ENCODE measurements at places on chromosomes 13 and 19.

- ATAC-seq = no peak
- H3K27ac ChIP-seq = no peak overlapping the region
- no peaks in the 10 kb centered on the region for H3K27me3 ChIP-seq
- H3K4me3 ChIP-seq = no peak overlapping the region
- no peaks in the 10 kb centered on the region for H3K36me3 ChIP-seq
Observed at GRCh38 chr19:48950830-48951519, 3.7 kb upstream of the BAX start.

DNA sequence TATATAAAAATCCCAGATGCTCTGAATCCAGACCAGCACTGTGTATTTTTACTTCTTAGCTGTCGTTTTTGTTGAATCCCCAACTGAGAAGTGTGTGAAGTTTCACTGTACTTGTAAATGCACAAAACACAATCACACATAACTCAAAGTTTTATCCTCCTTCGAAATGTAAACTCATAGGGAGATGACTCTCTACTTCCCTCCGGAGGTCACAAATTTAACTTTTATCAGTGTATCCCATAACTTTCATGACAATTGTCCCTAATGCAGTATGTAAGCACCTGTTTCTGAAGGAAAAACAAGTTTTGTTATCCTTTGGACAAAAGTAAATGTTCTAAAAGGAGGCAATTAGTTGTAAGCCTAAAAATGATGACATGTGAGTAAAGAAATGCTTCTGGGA, 665.0 kb upstream of the SLITRK6 start:
- no peak overlapping the region for H3K27ac ChIP-seq
- H3K4me1 ChIP-seq = no peaks in the 10 kb centered on the region
- no peaks in the 10 kb centered on the region for H3K36me3 ChIP-seq
- H3K27me3 ChIP-seq = no peaks in the 10 kb centered on the region

- H3K27me3 ChIP-seq = no peaks in the 10 kb centered on the region
- ATAC-seq = no peak
- no peaks in the 10 kb centered on the region for H3K36me3 ChIP-seq
Observed at GRCh38 chr19:1438933-1439354, 748 bp downstream of the RPS15 start.

GRCh38 chr19:50432221-50433028, at the start of gene MYBPC2:
MYBPC2 (plus strand) TSS chr19:50432892; CDS start chr19:50432954, 62 bp downstream.
- peaks cover 74% of the 10 kb centered on the region for H3K27me3 ChIP-seq
- H3K36me3 ChIP-seq = no peaks in the 10 kb centered on the region
- peak within 1 kb of the TSS; percentile 67 for H3K4me3 ChIP-seq
- peaks cover 7% of the 10 kb centered on the region for H3K4me1 ChIP-seq

GRCh38 chr13:99662678-99663077, 161.4 kb downstream of the TM9SF2 start:
- H3K4me1 ChIP-seq = peaks cover 21% of the 10 kb centered on the region
- no peak for ATAC-seq
- H3K27ac ChIP-seq = no peak overlapping the region
- no peaks in the 10 kb centered on the region for H3K36me3 ChIP-seq
- no peak overlapping the region for H3K4me3 ChIP-seq
- H3K27me3 ChIP-seq = no peaks in the 10 kb centered on the region

DNA sequence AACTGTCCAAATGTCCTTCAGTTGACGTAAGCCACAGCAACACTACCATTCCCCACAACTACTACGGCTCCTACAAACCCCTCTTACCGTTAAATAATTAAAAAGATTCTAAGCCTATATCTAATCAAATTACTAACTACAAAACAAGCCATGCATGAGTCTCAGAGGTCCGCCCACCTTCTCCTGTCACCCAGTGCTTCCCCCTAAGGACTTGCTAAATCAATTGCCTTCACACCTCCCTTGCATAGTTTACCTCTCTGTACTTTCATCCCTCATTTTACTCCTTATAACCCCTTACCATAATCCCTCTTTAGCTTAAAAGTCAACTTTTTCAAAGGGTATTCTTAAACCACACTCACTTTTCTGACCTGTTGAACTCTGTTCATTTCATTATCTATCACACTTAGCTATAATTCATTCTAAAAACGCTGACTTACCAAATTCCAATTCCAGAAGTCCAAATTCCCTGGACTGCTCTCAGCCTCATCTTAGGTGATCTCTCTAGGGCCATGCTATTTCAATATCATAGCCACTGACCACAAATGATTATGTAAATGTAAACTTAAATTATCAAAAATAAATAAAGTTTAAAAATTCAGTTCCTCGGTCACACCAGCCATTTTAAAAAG, 187.8 kb downstream of the DIAPH3 start:
- no peak overlapping the region for H3K4me3 ChIP-seq
- no peaks in the 10 kb centered on the region for H3K36me3 ChIP-seq
- ATAC-seq = no peak

DNA sequence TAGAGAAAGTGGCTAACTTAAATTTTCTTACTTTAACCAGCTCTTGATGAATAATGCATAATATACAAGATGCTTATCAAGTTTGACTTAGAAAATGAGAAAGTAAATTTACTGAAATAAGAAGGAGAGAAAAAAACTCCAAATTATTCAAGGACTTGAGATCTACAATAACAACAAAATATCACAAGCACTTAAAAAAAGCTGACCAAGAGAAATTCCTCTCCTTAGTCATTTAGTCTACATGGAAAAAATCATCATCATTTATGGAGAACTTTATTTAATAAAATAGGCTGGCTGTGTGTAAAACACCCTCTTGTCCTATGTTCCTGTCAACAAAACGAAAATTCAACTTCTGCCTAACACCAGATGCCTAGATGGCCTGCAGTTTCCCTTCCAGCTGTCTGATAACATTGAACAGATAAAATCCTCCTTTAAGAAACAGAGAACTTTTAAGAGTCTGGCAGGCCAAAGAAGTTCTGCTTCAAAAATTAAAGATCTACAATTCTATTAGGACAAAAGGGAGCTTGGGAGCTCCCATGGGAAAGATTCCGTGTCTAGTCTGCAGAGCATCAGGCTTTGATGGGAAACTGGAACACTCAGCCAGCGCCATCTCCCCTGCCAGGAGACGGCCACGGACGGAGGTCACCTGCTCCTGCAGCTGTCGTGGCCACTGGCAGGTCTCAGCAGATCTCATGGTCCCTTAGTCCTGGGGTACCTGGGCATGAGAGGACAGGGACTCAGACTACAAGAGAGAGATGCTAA, 37.9 kb upstream of the ATP11A start:
- no peak overlapping the region for H3K27ac ChIP-seq
- no peaks in the 10 kb centered on the region for H3K27me3 ChIP-seq
- H3K36me3 ChIP-seq = no peaks in the 10 kb centered on the region
- H3K4me1 ChIP-seq = no peaks in the 10 kb centered on the region
- no peak overlapping the region for H3K4me3 ChIP-seq

GRCh38 chr19:58218899-58219298, 9.8 kb upstream of the ZNF544 start:
- ATAC-seq = no peak
- no peak overlapping the region for H3K4me3 ChIP-seq
- no peak overlapping the region for H3K27ac ChIP-seq
- no peaks in the 10 kb centered on the region for H3K27me3 ChIP-seq
- no peaks in the 10 kb centered on the region for H3K4me1 ChIP-seq

- H3K4me1 ChIP-seq = no peaks in the 10 kb centered on the region
- no peak overlapping the region for H3K27ac ChIP-seq
- no peaks in the 10 kb centered on the region for H3K36me3 ChIP-seq
- ATAC-seq = no peak
- H3K4me3 ChIP-seq = peak overlapping the region; percentile 30
- H3K27me3 ChIP-seq = peaks cover 99% of the 10 kb centered on the region
Observed at GRCh38 chr19:29524912-29525831, 622 bp upstream of the VSTM2B start.

GRCh38 chr13:113762075-113762474, 3.0 kb downstream of the TMEM255B start:
- H3K27me3 ChIP-seq = peaks cover 6% of the 10 kb centered on the region
- no peaks in the 10 kb centered on the region for H3K4me1 ChIP-seq
- no peak overlapping the region for H3K27ac ChIP-seq
- no peak for ATAC-seq

DNA sequence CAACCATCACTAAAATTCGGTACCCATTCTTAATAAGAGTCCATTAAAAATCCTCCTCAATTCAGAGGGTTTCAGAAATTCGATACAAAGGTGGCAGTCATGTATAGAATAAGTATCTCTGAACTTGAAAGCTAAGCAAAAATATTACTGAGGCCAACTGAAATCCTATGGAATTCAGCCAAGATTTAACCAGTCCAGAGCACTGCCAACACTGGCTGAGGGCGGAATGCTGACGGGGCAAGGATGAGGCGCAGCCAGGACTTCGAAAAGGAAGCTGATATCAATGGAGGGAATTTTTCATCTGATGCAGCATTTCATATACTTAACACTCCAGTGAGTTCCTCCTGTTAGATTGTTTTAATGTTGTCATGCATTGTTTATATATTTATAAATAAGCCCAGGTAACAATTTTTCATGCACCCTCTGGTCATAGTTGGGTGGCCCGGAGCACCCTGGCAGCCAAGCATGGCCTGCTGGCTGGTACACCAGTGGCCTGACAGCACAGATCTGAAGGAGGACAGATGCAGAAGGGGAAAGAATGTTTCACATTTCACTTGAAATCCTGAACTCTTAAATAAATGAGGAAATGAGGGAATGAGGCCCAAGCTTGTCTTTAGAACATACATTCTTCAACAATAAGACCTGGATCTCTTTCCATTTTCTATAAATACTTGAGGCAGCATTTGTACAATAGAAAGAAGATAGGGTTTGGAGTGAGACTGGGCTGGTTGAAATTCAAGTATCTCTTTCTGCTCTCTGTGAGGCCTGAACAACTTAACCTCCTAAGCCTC, 41.5 kb downstream of the WDFY2 start:
- no peak for ATAC-seq
- no peaks in the 10 kb centered on the region for H3K36me3 ChIP-seq
- H3K4me1 ChIP-seq = peaks cover 3% of the 10 kb centered on the region

GRCh38 chr19:42521346-42522030, 6.8 kb downstream of the CEACAM1 start:
- no peak for ATAC-seq
- no peak overlapping the region for H3K4me3 ChIP-seq
- H3K27ac ChIP-seq = no peak overlapping the region

DNA sequence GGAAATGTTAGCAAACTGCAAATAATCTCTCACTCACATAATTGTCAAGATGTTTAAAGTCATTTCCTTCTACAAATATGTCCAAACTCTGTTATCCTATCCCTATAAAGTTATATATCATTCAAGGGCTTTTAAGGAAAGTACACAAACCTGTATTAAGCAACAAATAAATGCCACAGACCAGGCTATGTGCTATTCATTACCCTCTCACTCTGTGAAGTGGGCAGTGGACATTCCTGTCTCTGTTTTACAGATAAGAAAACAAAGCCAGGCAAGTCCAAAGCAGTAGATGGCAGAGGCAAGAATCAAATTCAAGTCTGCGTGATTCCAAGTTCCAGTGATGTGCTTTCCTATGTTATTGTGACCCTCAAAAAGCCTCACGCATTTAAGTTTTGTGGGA, 140.6 kb downstream of the LHFPL6 start:
- no peak for ATAC-seq
- no peaks in the 10 kb centered on the region for H3K27me3 ChIP-seq
- no peak overlapping the region for H3K4me3 ChIP-seq
- no peak overlapping the region for H3K27ac ChIP-seq

- no peaks in the 10 kb centered on the region for H3K27me3 ChIP-seq
- no peaks in the 10 kb centered on the region for H3K36me3 ChIP-seq
- ATAC-seq = no peak
- no peak overlapping the region for H3K4me3 ChIP-seq
Observed at GRCh38 chr13:83780227-83780626, 102.0 kb downstream of the SLITRK1 start.

All from gastroesophageal sphincter (tissue), 4 donors.